8988T (cell line): ENCODE measurements at places on chromosomes 7 and 10.

- DNase-seq: no peak
Observed at GRCh38 chr7:18445916-18446520, 49.5 kb upstream of the HDAC9 start.

DNA sequence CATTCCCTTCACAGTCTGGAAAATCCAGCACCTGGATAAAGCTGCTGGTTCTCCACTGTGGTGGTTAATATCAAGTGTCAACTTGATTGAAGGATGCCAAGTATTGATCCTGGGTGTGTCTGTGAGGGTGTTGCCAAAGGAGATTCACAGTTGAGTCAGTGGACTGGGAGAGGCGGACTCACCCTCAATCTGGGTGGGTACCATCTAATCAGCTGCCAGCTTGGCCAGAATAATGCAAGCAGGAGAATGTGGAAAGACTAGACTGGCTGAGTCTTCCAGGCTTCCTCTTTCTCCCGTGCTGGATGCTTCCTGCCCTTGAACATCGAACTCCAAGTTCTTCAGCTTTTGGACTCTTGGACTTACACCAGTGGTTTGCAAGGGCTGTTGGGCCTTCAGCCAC is 48.4 kb downstream of the C10orf143 start:
- DNase-seq: no peak

- DNase-seq: no peak
Observed at GRCh38 chr10:13457958-13458686, 70.7 kb downstream of the BEND7 start.

- DNase-seq: no peak
Observed at GRCh38 chr10:119248681-119249080, 41.3 kb downstream of the GRK5 start.

DNA sequence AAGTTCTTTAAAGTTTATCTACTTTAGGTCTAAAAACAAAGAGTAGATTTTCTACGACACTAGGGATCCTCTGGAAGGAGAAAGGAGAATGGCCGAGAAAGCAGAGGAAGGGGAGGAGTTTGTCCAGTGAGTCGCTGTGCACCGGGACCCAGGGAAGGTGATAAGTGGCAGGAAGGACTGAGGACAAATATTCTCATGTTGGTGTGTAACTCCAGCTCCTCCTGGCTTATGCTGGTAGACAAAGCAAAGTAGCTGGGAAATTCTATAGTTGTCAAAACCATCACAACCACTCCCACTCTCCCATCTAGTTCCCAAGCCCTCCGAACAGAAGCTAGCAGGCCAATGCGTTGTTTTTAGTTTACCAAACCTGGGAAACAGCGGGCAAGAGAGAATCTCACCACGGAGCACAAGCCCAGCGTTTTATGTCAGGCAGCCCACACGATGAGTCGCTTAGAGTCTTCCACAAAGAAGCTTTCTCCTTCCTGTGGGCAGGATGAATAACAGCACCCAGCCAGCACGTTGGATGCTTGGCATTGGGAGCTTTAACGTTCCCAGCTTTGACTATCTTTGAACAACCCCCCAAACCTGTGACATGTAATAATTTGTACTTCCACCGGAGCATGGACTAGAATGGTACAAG is 32.9 kb upstream of the JCAD start:
- DNase-seq: no peak

- no peak for DNase-seq
Observed at GRCh38 chr7:78175330-78176100, 376.9 kb downstream of the PHTF2 start.

- no peak for DNase-seq
Observed at GRCh38 chr10:77696584-77696983, 59.0 kb upstream of the KCNMA1 start.

DNA sequence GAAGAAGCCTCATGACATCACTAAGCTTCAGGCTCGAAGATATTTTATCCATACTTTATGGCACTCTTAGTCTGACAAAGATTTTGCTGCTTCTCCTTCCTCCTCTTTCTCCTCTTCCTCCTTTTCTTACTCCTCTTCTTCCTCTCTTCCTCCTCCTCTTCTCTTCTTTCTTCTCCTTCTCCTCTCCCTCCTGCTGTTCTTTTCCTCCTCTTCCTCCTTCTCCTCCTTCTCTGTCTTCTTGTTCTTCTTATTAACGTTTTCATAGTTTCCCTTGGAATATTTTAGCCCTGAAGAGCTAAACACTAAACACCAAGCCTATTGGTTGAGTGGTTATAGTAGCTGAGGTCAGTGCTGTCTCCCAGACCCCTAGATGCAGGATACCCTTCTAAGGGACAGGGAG is 137.7 kb downstream of the CREB5 start:
- DNase-seq: no peak

- DNase-seq: no peak
Observed at GRCh38 chr10:55500931-55501559, 700.0 kb upstream of the PCDH15 start.

GRCh38 chr7:122430710-122431109 is 126.2 kb upstream of the FEZF1 start:
- no peak for DNase-seq

DNA sequence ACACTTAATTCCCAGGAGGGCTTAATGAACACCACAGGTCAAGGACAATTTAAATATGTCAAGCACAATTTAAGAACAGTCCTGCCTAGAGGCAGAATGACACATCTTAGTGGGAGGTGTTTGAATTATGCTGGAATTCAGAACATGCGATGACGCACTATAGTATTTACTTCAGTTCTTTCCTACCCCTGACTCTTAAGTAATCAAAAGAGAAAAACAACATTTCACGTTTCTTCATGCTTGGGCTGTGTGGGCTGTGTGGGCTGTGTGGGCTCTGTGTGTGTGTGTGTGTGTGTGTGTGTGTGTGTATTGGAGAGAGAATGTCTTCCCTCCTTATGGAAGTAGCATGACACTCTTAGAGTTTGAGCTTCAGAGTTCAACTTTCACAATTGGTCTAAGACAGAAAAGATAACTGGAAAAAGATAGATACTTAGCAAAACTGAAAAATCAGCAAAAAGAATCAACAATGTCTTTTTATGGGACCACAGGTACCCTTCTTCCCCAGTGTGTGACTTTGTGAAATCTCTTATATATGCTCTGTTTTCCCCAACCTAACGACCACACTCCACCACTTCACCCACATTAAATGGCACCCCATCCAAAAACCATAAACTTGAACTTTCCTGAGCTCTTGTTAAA is 33.7 kb upstream of the CABCOCO1 start:
- no peak for DNase-seq

- DNase-seq: no peak
Observed at GRCh38 chr10:5840314-5841307, 27.4 kb upstream of the GDI2 start.

DNA sequence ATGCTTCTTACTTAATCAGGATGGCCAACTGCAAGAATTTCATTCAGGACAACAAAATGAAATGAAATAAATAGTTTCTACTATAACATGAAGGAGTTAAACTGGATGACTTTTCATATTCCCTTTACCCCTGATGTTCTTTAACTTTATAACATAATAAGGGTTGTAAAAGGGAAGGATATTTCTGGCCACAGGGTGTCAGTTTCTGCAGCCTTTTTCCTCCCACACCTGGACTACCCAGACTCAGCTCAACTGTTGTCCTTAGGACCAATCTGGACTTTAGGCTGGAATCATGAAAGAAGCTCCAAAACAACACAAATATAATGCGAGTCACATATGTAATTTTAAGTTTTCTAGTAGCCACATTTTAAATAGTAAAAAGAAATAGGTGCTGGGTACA is 43.4 kb downstream of the PRPS1L1 start:
- DNase-seq: no peak

DNA sequence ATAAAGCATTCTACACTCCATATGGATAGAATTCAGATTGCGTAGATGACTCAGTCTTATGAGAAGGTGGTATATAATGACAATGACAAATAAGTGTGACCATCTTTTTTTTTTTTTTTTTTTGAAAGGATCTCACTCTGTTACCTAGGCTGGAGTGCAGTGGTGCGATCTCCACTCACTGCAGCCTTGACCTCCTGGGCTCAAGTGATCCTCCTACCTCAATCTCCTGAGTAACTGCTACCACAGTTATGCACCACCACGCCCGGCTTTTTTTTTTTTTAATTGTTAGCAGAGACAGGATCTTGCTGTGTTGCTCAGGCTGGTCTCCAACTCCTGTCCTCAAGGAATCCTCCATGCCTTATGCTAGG is 43.2 kb upstream of the NRP1 start:
- no peak for DNase-seq

GRCh38 chr10:94902570-94902969 is 35.9 kb upstream of the CYP2C9 start:
- no peak for DNase-seq

GRCh38 chr7:138838166-138838565 is 40.2 kb upstream of the ATP6V0A4 start:
- no peak for DNase-seq

- DNase-seq: no peak
Observed at GRCh38 chr10:20993389-20993788, 96.3 kb upstream of the NEBL start.

- no peak for DNase-seq
Observed at GRCh38 chr10:76881477-76882220, 756.0 kb downstream of the KCNMA1 start.

GRCh38 chr10:24208661-24209431 is at the start of gene KIAA1217:
Gene KIAA1217 (plus strand): TSS chr10:24209138. CDS start chr10:24209194, 56 bp downstream.
- DNase-seq: no peak

- DNase-seq: no peak
Observed at GRCh38 chr10:44388641-44389040, 3.7 kb upstream of the CXCL12 start.

DNA sequence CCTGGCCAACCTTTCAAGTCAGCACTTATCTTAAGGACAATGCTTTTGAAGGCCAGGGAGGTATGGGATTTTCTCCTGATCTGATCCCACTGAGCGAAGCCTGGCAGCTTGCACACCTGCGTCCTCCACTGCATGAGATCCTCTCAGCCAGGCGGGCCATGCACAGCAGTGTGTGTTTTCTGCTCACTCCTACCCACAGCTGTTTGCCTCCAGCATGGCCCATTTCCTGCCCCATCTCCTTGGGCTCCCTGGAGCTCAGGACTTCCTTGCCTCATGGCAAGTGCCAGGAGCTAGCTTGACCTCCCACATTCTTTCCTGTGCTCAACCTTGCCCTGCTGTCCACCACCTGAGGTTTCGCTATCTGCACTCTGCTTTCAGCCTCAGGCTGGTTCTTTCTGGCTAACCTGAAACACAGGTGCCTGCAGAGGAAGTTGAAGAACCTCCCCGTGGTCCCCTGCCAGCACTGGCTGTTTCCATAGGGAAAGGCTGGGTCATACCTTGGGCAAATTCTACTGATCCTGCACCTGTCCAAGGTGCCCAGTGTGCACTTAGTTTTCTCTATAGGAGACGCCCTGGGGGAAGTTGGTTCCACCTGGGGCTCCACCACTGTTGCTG is 43.9 kb upstream of the EEPD1 start:
- DNase-seq: no peak

GRCh38 chr10:96632974-96633710 is 46.3 kb upstream of the TM9SF3 start:
- no peak for DNase-seq

DNA sequence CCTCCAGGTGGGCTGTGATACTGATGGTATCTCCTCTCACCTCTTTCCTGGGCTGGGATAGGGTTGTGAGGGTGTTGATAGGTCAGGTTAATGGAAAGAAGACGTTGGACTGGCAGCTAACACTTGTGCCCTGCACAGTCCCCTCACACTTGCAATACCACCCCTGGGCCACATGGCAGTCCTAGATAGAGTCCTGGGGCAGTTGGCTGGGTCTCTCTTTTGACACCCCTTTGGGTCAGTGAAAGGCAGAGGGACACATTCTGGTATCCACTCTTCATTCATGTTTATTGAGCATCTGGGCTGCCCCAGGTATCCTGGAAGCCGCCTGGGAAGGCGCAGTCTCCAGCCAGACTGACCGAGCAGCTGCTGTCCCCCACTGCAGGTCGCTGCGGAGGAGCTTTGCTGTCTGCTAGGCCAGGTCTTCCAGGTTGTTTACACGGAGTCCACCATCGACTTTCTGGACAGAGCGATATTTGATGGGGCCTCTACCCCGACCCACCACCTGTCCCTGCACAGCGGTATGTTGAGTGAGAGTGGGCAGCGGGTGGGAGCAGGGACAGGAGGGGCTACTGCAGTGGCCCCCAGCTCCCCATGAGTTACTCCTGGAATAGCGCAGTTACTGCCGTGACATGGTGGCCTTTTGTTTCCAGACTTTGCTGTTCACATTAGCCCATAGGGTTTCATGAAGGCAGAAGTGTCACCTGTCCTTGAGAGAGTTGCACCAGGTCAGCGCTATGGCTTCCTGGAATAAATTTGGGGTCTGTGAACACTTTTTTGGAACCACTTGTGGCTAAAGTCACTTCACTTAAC is 19.1 kb downstream of the NACAD start:
- no peak for DNase-seq

- no peak for DNase-seq
Observed at GRCh38 chr10:93072713-93073538, 767 bp upstream of the CYP26A1 start.

GRCh38 chr7:107196834-107197610 is 28.2 kb downstream of the HBP1 start:
- no peak for DNase-seq

GRCh38 chr7:104775531-104775930 is 238.5 kb upstream of the KMT2E start:
- DNase-seq: no peak

- DNase-seq: no peak
Observed at GRCh38 chr10:88901206-88901983, 21.4 kb downstream of the STAMBPL1 start.

GRCh38 chr7:151448261-151449252 is 8.6 kb upstream of the CRYGN start:
- peak; percentile 83 for DNase-seq

DNA sequence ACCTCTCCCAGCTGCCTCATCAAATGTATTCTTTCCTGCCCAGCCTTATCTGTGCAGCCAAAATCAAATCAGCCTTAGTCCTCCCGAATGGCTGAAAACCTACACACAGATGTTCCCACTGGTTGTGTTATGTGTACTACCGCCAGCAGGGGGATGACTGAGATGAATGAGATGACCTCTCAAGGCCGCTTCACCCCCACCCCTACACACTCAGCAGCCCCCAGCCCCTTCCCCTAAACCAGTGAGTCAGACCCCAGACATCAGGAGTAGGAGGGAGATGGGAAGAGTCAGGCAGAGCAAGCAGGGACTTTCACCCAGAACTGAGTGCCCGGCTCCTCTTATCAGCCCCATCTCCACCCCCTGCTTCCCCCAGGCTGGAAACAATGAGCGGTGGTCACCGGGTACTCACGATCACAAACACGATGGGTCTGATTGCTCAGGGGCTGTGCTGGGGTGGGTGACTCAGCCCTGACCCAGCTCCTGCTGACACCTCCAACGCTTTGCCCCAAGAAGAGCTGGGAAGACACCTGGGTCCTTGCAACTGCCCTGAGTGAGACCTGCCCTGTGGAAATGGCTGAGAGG is 6.5 kb upstream of the C10orf105 start:
- peak; percentile 60 for DNase-seq

DNA sequence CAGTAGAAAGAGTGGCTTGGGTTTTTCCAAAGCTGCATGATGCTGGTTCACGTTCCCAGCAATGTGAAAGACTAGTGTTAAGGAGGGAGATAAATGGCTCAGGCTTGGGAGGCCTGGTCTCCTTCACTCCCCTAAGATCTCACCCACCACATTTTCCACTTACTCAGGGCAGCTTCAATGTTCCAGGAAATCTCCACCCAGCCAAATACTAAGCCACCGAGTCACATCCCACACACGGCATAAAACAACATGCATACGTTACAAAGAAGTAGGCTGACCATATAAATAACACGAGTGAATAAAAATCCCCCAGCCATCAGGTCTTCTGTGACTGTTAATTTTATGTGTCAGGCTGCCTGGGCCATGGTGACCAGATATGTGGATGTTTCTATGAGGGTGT is 303.5 kb downstream of the SFMBT2 start:
- no peak for DNase-seq

GRCh38 chr10:57891201-57892006 is 376.3 kb downstream of the IPMK start:
- DNase-seq: no peak

- no peak for DNase-seq
Observed at GRCh38 chr10:6364893-6365292, 162.2 kb downstream of the PFKFB3 start.
